ENCODE measurements at places on chromosomes 3 and 15. TPM values are rescaled to one million over a fixed set of nuclear protein-coding genes. Genes with fewer than 3 reads are reported as not detected.

ACSBG1 gene
- 0.06 TPM for polyA plus RNA-seq

IL1RAP gene
- 5.2 TPM for polyA plus RNA-seq

ROPN1B gene
- not detected for polyA plus RNA-seq

FBXO40 gene
- polyA plus RNA-seq: not detected

MESP2 gene
- not detected for polyA plus RNA-seq

CCR8 gene
- polyA plus RNA-seq: 2.1 TPM

SKOR1 gene
- polyA plus RNA-seq: 0.06 TPM
